Activated gamma-delta T cell treated with anti-CD3 and anti-CD28 coated beads, Interleukin-2, amount 50 U/mL, for 16 hours (primary cell): ENCODE measurements at places on chromosomes 4 and X.

- no peak for DNase-seq
Measured at GRCh38 chrX:51876441-51876840, 17.0 kb upstream of the MAGED1 start.

DNA sequence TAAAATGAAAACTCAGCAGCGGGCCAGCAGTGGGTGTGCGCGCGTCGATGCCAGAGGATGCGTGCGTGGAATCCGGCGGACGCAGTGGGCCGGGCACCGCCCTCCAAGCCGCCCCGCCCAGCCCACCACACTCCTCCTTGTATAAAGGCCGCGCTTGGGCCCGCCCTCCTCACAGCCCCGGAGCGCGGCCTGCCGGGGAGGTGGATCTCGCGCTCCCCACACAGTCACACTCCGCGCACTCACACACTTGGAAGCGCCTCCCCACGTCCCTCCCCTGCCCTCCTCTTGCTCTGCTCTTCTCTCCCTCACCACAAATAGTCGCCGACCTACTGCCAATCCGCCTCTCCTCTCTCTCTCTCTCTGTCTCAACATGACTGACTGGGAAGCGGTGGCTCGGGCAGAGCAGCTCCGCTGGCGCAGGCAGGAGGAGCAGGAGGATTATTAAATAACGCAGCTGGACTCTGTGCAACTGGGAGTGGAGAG, at the start of gene CCSER1:
TSS of gene CCSER1 (plus strand) at position 172 of the 483 bp plus-strand sequence.
- no peak for DNase-seq

- DNase-seq, result no peak
Measured at GRCh38 chrX:153408871-153409351, 2.4 kb upstream of the ZFP92 start.

- no peak for DNase-seq
Measured at GRCh38 chrX:106783716-106784115, 18.8 kb upstream of the TBC1D8B start.

DNA sequence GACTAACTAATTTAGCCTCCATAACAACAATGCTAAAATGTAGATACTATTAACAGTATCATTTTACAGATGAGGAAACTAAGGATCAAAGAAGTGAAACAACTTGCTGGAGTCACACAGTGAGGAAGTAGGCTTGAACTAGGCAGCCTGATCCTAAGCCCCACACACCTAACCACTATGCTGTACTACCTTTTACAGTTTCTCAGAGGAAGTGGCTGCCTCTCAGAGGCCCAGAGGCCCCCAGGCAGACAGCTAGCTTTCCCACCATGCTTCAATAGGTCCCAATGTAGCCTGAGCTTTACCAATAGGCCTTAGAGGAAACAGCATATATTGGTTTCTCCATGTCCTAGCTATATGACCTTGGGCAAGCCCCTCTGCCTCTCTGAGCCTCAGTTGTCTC, 69.4 kb upstream of the PJA1 start:
- no peak for DNase-seq

- no peak for DNase-seq
Measured at GRCh38 chr4:67963356-67963755, at the start of gene TMPRSS11A. TSS of gene TMPRSS11A (minus strand) at chr4:67963493. CDS start at chr4:67963393, 100 bp downstream.

- no peak for DNase-seq
Measured at GRCh38 chr4:140222171-140222570, 68.2 kb upstream of the MAML3 start.

DNA sequence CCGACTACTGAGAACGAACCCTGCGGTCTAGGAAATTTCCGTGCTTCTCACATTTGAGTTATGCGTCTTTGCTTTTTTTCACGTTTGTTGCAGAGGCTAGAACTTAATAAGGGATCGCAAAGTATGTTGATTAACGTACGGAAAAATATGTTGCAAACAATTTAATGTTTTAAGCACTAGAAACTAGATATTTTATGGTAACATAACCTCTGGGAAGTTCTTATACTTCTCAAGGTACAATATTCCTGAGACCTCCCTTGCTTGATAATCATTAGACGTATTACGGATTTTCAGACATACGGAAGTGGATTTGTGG, 639 bp upstream of the PRDM5 start:
- DNase-seq, result no peak

DNA sequence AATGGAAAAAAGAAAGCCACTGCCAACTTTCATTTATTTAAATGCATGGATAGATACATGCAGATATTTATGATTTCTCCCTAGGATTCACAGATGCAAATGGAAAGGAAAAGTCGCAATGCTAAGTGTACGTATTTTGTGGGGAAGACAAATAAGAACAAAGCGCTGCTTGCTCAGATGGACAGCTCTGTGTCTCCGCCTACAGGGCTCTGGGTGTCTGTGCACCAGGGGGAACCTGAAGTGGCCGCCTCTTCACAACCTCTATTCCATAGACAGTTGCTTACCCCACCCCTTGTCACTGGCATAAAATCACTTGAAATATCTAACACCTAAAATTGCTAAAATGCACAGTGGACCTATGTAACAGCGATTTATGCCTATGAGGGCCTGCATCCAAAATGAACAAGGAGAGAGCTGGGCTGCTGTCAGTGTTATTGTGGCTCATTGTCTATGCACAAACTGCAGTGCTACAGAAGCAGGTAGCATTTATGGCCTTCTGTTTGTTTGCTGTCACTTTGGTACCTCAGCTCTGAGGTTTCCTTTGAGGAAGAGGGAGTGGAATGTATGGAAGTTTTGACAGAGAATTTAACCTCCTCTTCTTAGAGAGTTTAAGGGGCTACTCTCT, 58.6 kb upstream of the PAGE1 start:
- DNase-seq, result peak; percentile 1

- no peak for DNase-seq
Measured at GRCh38 chrX:3584415-3584996, 128.9 kb downstream of the PRKX start.

DNA sequence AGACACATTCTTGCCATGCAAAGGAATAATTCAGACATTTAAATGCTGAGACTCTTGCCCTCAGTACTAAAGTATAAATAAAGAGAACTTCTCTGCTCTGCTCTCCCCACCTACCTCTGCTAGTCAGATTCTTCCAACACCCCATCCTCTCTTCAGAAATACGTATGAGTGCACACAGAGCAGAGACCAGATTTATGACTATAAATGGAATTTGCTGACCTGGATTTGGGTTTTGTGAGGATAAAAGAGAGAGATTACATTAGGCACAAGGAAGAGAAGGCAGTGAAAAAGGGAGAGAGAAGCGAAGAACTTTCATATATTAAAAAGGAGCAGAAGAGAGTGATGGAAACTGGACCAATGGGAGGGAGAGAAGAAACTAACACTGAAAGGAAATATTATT, 87.6 kb upstream of the EXOC1L start:
- no peak for DNase-seq

DNA sequence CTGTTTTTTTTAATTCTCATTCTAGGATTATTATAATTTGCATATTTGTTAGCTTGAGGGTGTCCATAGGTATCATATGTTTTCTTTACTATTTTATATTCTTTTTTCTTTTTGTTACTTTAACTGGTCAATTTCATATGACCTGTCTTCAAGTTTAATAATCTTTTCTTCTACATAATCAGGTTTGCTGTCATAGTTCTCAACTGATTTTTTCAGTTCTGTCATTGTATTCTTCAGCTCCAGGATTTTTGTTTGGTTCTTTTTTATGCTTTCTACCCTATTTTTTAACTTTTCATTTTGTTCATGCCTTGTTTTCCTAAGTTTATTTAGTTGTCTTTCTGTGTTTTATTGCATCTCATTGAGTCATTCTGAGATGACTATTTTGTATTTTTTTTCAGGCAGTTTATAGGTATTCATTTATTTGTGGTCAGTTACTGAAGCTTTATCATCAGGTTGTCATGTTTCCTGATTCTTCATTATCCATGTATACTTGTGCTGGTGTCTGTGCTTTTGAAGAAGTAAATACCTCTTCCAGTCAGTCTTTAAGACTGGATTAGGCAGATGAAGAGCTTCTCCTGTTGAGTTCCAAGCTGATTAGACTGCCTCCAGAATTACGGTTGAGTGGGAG, 220.3 kb upstream of the VEGFC start:
- DNase-seq, result no peak

GRCh38 chr4:179415847-179416223, 1973.6 kb upstream of the AGA start:
- no peak for DNase-seq

GRCh38 chr4:40506492-40506891, 123.2 kb downstream of the RBM47 start:
- DNase-seq, result no peak

- DNase-seq, result no peak
Measured at GRCh38 chr4:174316546-174316945, 32.8 kb downstream of the CEP44 start.

DNA sequence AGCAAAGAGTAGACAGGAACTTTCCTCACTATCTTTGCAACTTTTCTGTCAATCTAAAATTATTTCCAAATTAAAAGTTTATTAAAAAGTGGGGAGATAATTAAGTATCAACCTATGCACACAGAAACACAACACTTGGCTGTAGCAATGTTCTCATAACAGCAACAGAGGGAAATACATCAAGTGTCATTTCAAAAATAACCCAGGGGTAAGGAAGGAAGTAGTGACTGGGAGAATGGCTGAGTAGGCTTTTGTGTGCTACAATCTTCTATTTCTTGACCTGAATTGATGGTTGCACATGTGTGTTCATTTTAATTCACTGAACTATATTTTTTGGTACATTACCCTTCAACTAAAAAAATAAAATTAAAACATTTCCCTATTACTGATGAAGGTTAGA, 67.5 kb downstream of the ABCG2 start:
- DNase-seq, result no peak

DNA sequence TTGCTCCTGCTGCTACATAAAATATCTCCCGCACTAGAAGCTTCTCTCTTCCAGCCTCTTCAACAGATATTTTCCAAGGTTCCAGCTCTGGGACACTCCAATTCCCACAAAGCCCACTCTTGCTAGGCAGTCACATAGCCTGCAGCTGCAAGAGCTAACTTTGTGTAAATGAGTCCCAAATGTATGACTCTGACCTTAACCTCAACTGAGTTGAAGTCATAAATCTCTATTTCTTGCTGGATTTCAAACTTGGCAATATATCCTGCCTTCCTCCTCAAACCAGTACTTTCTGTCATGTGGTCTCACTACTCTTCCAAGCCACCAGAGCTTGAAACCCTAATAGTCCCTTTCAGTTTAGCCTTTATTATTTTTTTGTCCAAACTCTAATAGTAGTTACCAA, 315.4 kb upstream of the GRIA3 start:
- no peak for DNase-seq

GRCh38 chr4:46508216-46508615, 118.3 kb upstream of the GABRA2 start:
- no peak for DNase-seq

DNA sequence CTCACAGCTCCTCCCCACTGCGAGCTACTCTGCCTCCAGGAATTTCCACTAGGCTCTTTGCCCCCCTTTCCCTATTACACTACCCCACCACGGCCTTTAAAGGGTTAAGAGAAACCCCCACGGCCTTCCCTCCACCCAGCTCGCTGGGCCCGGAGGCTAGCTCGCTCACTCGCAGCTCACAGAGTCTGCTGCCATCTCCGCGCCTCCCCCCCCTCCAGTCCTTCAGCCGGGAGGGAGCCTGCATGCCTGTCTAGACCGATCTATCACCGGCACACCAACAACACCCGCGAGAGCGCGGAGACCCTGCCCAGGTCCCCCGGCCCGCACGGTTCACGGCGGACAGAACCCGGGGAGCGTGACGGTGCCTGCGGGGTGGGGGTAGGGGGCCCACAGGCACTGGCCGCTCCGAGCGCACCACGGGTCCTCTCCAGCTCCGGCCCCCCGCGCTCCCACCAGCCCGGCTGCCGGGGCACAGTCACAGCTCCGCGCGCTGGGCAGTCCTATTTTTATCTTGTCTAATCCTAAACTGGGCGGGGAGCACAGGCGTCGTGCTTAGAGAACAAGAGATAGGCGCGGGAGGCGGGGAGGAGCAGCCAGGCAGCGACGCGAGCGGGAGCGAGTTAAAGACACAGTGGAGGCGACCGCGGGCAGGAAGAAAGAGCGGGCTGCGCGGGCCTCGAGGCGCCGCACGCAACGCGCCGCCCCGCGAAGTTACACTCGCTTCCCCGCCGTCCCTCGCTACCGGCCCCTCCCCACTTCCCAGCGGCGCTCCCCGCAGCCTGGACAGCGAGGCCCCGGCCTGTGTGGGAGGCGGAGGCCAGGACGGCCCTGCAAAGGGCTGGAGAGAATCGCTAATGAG, 3.5 kb downstream of the BCOR start:
- no peak for DNase-seq

DNA sequence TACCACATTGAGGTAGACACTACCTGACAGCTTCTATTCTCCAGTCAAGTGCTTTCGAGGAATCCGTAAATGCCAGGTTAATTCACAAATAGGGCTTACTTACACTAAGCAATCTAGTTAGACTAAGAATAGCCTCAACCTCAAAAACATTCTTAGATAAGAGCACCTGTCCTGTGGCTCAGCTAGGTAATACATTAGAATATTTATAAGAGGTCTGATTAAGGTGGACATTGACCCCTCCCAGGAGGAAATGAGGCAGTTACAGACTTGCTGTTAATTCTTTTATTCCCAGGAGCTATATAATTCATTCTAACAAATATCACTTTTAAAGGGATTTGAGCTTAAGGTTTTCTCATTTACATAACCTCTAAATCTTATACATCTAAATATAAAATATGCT, 758.1 kb downstream of the GRID2 start:
- DNase-seq, result no peak

DNA sequence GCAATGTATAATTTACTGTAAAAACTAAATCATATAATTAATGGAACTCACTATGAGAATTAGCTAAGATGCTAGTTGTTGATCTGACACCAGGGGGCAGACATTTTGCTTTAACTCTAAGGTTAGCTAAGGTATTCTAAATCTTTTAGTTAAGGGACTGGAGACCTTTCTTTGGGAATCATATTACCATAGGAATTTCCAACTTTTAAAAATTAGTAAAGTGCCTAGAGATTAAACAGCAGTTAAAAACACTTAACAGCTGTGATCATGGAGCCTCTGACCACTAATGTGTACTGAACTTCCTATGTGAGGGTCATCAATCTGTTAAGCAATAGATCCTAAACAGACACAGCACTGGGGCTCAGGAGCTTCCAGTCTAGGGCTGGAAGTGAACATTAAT, 226.6 kb downstream of the NSUN7 start:
- no peak for DNase-seq

GRCh38 chr4:138567696-138568095, 325.5 kb upstream of the SLC7A11 start:
- DNase-seq, result no peak

DNA sequence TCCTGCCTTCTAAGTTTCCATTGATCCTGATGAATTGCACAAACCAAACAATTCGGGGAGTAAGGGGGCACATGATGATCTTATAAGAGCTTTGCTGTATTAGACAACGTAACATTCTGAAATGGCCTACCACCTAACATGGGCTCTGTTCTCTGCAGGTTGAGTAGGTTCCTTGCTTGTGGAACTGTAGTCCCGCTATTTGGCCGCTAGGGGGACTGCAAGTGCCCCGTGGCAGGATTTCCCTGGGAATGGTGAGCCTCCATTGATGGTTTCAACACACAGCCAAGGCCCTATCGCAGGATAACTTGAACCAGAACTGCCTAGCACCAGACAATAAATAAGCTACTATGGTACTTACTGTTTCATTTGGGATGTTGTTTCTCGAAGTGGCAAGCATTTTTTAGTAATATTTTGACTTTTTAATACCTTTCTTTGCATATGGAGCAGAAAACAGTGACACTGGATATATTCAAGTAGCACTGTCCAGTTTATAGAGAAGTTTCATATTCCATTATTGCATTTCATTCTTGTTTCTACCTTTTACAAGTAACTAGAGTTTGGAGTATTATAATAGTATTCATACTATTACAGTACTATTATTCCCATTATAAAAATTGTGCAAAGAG, 11.9 kb downstream of the AR start:
- no peak for DNase-seq
